ENCODE measurements at places on chromosomes 11 and 22. TPM values are rescaled to one million over a fixed set of nuclear protein-coding genes. Genes with fewer than 3 reads are reported as not detected.
A peak's percentile ranks its signal among the peaks of the same experiment; 100 is the strongest.

DNA sequence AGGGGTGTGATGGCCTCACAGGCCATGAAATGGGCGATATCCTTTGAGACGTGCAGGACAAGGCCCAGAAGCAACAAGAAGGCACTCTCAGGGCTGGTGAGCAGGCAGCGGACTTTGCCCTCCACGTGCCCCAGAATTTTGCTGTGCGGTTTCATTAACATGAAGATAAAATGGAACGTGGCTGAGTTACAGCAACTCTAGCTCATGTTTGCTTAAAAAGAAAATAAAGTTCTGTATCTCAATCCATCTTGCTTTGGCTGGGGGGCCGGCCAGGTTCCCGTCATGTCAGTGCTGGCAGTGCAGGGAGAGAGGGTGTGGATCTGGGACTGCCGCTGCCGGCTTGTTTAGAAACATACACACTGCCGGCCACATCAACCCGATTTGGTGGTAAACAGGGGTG lies 370.1 kb downstream of the OPCML start:
- no peak for DNase-seq

GRCh38 chr11:57804466-57804865 lies 42.9 kb downstream of the CTNND1 start:
- no peak for DNase-seq

OR52H1 gene
- not detected for total RNA-seq

GRCh38 chr11:8070417-8071115 lies 10.4 kb upstream of the TUB start:
- DNase-seq, result no peak

- DNase-seq, result peak; percentile 97
Measured at GRCh38 chr11:118621071-118621783, 13.8 kb downstream of the PHLDB1 start.

DNA sequence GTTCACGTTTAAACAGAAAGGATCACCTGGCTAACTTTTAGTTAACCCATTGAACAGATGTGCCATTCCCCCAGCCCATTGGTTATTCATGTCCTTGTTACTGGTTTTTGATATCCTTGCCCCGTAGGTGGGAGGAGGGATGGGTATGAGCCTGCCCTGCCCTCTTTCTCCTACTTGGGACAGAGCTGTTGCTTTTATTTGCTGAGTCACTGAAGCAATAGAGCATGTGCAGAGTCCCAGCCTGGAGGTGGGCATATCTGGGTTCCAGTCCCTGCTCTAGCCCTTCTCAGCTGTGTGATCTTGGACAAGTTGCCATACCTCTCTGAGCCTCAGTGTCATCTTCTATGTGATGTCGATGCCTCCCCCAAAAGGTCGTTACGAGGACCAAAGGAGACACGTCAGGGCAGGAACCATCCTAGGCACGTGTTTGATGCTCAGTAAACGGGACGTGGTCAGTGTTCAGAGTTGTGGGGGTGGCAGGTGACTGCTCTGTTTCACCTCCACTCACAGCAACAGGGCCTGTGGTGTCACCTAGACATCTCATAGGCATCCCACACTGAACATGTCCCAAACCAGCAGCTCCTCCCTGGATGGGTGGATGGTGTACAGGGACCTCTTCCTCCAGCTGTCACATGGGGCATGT lies 61.0 kb downstream of the BMAL1 start:
- no peak for DNase-seq

RAB38 gene
- total RNA-seq, result 18.7 TPM
